ENCODE measurements at places on chromosomes 5 and 9.

GRCh38 chr9:8723195-8723594 lies 923.6 kb upstream of the DMAC1 start:
- DNase-seq = no peak

- no peak for DNase-seq
Observed at GRCh38 chr5:108093186-108093585, 288.7 kb downstream of the FBXL17 start.

- DNase-seq = no peak
Observed at GRCh38 chr5:10420932-10421331, 20.7 kb upstream of the ROPN1L start.

- no peak for DNase-seq
Observed at GRCh38 chr5:68378204-68378820, 162.8 kb downstream of the PIK3R1 start.

DNA sequence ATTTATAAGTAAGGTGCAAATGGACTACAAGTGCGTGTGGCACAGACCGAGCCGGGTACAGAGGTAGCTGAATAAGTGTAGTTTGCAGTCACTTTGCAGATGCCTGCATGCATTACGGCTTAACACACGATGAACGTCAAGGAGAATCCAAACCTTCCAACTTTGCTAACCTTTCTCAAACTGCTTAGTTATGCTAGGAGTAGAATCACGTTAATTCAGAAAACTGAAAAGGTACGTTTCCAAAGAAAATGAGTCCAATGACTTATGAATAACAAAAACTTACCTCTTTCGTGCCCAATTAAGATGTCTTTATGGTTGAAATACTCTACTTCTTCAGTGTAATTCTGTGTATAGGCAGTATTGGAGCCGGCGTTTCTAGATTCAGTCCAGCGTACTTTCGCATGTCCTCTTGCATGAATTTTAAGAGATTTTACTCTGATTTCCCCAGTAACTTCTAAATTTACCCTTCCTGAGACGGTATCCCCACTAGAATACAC lies 539 bp downstream of the ARRDC3 start:
- peak; percentile 51 for DNase-seq

DNA sequence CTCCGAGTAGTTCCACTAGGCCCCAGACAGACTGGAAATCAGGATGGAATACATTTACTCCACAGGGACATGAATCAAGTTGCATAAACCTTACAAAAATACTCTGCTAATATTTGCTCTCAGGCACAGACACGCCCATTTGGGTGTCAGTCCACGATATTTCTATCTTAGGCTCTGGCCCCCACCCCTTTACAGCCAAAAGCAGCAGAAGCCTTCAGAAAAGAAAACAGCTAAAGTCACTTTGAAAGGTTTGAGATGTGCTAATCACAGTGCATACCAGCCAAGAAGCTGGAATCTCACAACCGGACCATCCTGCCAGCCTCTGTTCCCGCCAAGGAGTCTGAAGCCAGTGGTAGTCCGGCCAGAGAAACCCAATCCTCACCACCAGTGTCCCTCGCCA lies 22.6 kb downstream of the PTPN3 start:
- no peak for DNase-seq

GRCh38 chr9:87497080-87497603 lies 525 bp upstream of the DAPK1 start:
- no peak for DNase-seq

DNA sequence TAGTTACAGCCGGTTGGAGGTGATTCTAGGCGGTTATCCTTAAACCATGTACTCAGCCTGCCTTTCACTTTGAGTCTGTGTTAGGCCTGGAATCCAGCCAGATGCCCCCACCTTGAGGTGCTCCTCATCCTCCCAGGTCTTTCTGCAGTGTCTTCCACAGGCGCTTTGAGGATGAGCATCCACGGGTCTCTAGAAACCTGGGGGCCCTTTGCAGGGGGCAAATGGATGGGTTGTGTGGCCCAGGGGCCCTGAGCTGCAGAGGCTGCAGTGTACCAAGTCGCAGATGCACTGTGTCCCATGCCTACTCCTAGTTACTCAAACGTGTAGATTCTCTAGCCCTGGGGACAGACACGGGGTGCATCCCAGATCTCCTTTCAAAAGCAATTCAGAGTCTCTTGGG lies 242.1 kb upstream of the IRX1 start:
- DNase-seq = no peak

DNA sequence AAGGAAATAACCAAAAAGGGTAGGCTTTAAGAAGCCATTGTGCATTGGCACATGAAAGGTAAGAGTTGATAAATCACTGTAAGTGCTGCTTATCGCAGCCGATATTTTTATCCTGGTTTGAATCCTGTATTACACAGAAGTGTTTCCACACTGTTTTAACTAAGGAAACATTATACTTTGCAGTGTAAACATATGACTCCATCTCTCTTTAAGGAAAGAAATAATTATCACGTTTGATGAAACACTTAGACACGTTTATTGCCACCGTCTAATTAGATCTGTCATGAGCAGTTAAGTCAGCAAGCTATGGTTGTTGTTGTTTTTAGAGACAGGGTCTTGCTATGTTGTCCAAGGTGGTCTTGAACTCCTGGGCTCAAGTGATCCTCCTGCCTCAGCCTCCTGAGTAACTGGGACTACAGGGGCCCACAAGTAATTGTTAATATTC lies 85.7 kb upstream of the TNFAIP8 start:
- DNase-seq = no peak

DNA sequence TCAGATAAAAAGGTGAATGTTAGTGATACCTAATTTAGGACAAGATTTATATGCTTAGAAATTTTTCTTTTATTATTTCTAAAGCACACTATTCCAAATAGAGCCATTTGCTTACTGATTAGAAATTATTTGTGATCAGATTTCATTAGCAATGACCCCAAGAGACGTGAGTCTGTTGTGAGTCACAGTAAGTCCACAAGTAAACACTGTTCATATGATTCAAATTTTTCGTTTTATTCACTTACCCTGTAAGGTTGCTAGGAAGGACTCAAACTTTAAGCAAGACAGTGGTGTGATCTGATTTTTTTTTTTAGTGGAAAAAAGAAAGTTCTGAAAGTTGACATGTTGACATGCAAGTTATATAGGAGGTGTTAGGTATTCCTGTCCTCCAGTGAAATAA lies 1.2 kb downstream of the CARD6 start:
- no peak for DNase-seq

Measured in NCI-H1092 (cell line).